ENCODE measurements at places on chromosomes 11 and 22.

DNA sequence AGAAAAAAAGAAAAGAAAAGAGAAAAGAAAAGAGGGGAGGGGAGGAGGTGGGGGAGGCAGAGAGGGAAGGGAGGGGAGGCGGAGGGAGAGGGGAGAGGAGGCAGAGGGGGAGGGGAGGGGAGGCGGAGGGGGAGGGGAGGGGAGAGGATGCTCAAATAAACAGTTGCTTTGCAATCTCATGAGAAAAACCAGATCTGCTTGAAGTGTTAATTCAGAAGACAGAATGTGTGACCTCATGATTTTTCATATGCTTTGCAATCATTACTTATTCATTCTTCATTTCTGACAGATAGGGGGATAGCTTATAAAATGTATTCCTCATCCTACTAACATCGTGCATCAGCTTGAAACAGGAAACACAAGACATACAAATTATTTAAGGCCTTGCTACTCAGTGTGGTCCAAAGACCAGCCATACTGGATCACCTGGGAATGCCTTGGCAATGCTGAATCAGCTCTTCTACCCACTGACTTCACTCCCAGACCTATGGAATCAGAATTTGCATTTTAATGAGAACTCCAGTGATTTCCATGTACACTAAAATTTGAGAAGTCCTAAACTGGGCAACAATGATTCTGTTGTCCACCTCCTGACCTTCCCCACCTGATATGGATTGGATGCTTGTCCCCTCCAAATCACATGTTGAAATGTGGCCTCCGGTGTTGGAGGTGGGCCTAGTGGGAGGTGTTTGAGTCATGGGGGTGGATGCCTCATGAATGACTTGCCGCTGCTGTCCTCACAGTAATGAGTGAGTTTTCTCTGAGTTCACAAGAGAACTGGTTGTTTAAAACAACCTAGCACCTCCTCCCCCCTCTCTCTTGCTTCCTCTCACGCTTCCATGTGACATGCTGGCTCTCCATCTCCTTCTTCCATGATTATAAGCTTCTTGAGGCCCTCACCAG, 69.2 kb downstream of the CCDC34 start:
- no peak for DNase-seq

DNA sequence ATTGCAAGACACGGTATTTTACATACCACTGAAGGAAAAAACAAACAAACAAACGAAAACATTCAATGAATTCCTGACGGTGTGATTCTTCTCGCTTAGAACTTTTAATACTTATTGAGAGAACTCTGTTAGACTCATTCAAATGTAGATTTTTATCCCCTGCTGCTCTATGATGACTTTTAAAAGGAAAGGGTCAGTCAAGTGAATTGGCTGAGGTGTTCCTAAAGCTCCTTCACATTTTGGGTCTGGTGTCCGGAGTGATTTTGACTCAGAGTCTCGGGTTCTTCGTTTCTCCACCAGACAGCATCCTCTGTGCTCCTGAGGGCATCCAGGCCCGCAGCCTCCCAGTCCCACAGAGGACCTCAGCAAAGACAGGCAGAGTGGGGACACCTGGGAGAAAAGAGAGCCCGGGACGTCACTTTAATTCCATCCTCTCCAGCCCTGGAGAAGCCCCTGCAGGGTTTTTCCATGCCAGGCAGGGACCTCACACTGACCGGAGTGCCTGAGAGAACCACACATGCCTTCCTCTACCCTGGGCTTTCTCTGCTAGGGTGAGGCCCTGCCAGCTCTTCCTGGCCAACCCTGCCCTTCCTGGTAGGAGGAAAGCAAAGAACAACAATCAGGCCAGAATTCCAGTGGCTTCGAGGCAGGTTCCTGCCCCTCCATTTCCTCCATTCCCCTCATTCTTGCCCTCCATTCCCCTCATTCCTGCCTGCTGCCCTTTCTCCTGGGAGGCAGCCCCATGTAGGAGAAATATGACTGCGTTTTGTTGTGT, 1.4 kb upstream of the CSF2RB start:
- DNase-seq, result no peak

- DNase-seq, result peak; percentile 28
Observed at GRCh38 chr11:19673924-19674729, 38.5 kb upstream of the NAV2 start.

GRCh38 chr11:19988598-19988997, 171.7 kb downstream of the DBX1 start:
- DNase-seq, result peak; percentile 32

GRCh38 chr11:57103899-57104605, 77.7 kb upstream of the LRRC55 start:
- no peak for DNase-seq

GRCh38 chr11:74776546-74776945, 27.9 kb downstream of the RNF169 start:
- DNase-seq, result no peak

DNA sequence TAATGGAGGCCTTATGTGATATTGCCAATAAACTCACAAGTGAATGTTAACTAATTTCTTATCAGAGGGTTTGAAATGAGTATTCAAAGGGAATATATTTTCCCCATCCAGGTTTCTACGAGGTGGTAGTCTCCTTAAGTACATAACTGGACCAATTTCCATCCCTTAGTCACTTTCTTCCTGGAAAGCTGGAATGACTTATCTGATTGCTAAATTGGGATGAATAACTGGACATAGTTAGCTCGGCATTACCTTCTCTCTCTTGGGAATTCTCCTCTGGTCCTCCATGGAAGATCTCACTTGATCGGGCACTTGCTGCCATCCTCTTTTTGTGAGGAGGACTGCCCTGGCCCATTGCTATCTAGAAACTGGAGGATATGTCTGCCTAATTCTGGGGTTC, 109.1 kb downstream of the TRPC6 start:
- no peak for DNase-seq

GRCh38 chr11:61120706-61121191, 18.5 kb downstream of the CD5 start:
- peak; percentile 16 for DNase-seq

GRCh38 chr22:19775496-19776325, 15.1 kb downstream of the TBX1 start:
- DNase-seq, result no peak

GRCh38 chr22:29144786-29145160, 60.9 kb upstream of the EMID1 start:
- DNase-seq, result no peak

DNA sequence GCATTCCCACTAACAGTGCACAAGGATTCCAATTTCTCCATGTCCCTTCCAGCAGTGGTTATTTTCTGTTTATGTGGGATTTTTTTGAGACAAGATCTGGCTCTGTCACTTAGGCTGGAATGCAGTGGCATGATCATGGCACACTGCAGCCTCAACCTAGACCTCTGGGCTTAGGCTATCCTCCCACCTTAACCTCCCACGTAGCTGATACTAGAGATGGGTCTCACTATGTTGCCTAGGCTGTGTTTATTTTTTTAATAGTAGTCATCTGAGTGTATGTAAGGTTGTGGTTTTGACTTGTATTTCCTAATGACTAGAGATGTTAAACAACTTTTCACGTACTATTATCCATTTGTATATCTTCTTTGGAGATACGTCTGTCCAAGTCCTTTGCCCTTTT, 74.6 kb downstream of the KCNQ1OT1 start:
- DNase-seq, result peak; percentile 30

DNA sequence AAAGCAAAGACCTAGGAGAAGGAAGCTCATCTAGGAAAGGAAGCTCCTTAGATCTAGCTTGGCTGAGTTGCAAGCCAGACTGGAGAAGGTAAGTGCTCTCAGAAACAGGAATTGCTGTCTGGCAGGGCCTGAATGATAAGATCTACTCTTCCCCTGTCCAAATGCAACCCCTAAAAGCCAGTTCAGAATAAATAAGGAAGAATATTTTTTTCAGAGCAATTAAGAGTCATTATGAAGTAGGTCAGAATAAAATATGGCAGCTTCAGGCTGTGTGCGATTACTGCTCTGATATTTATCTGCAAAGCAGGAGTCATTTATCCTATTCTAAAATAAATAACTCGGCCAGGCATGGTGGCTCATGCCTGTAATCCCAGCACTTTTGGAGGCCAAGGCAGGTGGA, 82.1 kb downstream of the PIWIL4 start:
- DNase-seq, result no peak

GRCh38 chr11:120577624-120578363, 66.2 kb downstream of the GRIK4 start:
- no peak for DNase-seq

DNA sequence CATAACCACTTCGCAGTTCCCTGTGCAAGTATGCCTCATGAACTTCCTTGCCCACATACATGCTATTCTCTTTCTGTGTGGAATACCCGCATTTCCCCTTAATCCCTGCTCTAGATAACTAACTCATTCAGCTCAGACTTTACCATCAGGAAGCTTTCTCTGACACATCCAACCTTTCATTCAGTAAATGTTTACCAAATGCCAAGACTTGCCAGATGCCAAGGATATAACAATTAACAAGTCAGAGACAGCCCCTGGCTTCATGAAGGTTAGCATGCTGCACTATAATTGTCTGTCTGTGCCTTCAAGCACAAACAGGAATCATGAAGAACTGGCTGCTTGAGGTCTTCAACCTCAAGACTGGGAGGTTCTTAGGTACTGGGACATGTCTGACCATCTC, 71.2 kb upstream of the GDPD4 start:
- no peak for DNase-seq

DNA sequence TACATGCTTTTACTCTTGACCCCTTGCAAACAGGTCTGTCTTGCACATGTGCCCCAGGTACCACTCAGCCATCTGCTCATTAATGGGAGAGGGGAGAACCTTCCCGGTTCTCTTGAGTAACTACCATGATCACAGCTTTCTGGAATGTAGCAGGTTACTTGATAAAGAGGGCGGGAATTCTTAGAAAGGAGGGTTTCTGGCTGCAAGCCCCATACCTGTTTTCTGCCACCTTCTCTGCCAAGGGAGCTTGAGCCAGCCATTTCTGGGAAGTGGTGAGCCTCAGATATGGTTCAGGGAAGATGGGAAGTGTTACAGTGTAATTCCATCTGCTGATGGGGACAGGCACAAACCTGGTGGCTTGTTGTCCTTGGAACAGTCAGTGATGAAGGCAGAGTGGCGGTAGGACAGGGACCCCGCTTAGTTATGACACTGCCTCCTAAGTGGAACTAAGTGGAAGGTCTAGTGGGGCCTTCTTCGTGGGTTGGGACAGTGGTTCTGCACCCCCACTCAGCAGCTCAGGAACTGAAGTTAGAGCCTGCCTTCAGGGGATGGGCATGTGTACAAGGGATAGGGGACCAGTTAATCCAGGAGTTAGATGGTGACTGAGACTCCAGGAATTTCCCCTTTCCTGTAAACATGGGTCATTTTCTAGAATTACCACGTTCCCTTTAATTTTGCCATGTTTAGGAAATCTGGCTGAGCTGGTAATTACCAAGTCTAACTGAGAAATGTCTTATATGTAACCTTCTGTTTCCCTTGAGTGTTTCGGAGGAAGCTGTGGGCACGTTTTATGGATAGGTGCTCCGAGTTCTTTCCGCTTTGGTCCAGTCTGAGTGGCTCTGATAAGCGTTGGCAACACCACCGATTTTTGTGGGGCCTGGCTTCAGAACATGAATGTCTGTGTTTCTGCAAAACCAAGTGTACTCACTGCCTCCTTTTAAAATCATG, 35.3 kb downstream of the BCR start:
- no peak for DNase-seq

DNA sequence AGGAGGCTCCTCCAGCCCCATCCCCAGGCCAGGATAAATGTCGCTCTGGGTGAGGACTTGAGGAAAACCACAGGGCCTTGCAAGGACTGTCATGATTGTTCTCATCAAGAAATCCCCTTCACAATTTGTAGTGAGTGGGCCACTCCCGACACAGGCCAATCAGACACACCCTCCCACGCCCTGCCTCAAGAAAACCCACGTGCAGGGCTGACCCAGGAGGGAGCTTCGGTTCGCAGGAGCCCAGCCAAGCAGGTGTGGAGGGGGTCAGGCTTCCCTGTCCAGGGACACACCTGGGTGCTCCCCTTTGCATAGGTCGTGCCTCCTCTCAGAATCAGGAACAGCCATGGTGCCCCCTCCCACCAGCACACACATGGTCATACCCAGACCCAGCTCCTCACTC, 43.2 kb downstream of the SHANK2 start:
- DNase-seq, result no peak

- DNase-seq, result no peak
Observed at GRCh38 chr11:114679505-114679904, 1.2 kb downstream of the NXPE2 start.

GRCh38 chr11:36540998-36541397, 26.8 kb upstream of the RAG1 start:
- peak; percentile 70 for DNase-seq

GRCh38 chr11:61049063-61049377, 53.3 kb upstream of the CD5 start:
- no peak for DNase-seq

GRCh38 chr22:49929211-49929979, 11.0 kb downstream of the CRELD2 start:
- DNase-seq, result no peak

DNA sequence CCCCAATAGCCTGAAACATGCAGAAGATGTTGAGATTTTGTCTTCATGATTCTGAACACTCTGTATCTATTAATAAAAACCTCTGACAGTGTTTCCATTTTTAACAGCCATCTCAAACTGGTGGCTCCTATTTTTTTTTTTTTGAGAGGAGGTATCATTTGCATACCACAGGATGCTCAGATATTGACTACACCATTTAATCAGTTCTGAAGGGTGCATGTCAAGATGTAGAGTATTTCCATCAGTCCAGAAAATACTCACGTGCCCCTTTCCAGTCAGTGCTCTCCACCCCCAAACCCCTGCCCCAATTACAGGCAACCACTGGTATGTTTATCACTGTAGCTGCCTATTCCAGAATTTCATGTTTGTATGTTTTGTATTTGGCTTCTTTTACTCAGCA, 85.3 kb upstream of the SORL1-AS1 start:
- no peak for DNase-seq

GRCh38 chr22:47374273-47374771, 611.9 kb downstream of the TBC1D22A start:
- DNase-seq, result no peak

DNA sequence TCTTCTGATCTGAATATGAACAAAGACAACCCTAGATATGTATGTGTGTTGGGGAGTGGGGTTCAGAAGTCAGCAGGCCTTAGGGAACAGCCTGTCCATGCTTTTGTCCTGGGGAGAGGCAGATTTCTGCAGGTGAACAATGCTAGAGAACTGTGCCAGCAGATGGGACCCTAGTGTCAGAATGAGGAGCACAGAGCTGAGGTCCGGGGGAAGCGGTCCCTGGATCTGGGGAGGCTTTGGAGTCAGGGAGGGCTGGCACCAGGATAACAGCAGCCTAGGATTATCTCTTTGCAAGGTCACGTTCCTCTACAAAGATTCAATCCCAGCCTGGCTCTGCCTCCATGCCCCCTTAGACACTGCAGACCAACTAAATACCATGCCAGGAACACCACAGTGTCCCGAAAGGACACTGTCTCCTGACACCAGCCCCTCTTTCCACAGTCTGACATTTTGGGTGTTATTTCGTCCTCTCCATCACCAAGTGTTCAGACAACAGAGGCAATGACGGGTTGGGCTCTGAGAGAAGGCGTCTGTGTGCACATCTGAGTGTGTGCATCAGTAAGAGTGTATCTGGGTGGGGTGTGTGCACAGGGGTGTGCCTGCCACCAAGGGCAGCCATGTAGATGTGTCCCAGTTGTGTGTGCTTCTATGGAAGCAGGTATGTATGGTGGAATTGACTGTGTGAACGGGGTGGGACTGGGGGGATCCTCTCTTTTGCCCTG, 43.5 kb downstream of the EIF3F start:
- DNase-seq, result no peak

GRCh38 chr22:46061124-46061500, 84.2 kb upstream of the WNT7B start:
- no peak for DNase-seq
